GM18507 (cell line): ENCODE measurements at places on chromosomes 6 and 20.

- no peak for DNase-seq
These were observed 56.0 kb downstream of the TGM2 start for GRCh38 chr20:38108986-38109541.

DNA sequence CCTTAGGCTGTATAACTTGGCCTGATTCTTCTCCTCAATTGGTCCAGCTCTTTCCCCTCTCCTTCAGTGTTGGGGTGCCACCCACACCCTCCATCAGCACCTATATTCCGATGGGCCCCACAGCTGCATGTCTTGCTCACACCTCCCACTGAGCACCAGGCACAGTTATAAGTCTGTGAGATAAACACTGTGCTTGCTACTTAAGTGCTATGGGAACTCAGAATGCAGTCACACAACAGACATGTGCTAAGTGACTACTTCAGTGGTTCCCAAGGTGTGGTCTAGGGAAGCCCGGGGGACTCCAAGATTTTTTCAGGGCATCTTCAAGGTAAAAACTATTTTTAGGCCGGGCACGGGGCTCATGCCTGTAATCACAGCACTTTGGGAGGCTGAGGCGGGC is 7.3 kb downstream of the ZC3H12D start:
- DNase-seq = no peak

DNA sequence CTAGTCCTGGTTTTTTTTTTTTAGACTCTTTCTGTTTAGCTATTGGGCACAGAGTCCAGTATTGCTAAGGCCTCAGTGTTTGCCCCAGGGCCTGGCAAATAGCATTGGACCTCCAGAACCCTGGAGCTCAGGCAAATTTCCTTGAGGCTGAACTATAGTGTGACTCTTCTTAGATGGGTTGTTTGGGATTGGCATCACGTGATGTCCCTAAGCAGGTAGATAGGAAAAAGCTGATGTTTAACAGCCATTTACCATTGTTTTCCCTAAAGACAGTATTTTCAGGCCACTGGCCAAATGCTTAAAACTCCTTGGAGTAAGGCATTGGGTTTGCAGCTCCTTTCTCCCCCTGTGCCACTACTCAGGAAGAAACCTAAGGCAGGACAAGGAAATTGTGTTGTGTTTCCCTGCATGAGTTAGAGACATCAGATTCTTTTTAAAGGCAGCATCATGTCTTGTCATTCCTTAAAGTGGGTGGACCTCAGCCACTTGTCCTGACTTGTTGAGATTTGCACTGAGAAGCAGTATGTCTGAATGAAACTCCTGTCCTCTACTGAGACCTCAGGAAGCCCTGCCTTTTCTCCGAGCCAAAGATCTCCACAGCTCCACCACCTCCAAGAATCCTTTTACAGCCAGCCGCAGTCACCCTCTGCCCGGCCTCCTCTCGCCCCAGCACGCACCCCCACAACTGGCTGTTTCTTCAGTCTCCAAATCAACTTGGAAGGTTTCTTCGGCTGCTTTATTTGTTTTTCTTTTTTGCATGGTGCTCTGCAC is 46.2 kb upstream of the RNF144B start:
- no peak for DNase-seq

GRCh38 chr6:108896111-108896661 is 48.0 kb downstream of the ARMC2 start:
- no peak for DNase-seq

DNA sequence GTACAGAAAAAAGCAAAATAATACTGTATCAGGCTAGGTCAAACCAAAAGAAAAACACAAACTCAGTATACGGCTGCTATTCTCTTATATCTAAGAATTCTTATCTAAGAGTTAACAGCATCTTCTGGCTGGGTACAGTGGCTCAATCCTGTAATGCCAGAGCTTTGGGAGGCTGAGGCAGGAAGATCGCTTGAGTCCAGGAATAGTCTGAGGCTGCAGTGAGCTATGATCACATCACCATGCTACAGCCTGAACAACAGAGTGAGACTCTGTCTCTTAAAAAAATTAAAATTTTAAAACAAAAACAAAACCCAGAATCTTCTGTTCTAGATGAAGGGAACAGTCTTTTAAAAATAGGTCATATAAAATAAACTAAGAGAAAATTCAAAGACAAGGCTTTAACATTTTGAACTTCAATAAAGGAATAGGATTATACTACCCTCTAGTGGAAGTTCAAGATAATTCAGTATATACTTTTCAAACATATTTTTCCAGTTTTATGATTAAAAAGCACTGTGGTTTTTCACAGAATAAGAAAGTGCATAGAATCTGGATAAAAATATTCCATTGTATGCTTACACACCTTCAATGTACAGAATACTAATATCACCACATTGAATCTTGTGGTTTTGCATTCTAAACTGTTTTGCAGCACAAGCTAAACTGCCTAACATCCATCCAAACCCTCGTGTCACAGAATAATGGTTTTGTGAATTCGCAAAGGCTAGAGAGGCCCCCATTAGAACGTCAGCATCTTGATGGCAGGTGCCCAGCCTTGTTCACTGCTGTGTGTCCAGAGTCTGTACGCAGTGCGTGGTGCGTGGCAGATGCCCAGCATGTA is 39.3 kb downstream of the DTNBP1 start:
- DNase-seq = no peak

DNA sequence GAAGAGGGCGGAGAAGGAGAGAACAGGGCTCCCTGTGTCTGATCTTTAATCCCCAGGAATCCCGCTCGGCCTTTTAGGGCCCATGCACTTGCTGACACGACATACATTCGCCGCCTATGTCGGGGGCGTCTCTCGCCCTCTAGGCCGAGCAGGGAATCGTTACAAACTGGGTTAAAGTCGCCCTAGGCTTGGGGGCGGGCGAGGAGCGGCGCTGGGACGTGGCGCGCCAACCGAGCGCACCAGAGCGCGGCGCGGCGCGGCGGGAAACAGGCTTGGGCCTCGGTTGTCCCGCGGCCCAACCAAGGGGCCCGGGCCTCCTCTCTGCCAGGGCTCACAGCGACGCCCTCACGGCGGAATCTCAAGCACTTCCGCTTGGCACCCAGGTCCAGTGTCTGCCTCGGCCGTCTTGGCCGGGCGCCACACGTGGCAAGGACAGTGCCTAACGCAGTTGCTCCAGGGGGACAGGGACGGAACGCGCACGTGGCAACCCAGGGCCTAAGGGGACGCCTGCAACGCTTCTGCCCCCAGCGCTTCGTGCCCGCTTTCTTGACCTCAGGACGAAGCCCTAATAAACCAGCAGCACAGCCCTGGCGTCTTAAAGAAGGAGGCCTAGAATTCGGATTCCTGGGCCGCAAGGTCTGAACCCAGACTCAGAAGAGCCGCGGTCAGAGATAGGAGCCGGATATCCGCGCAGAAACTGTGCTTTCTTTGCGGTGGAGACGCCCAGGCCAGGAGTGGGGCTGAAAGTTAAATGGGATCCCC is 71.5 kb downstream of the NCR2 start:
- DNase-seq = no peak

GRCh38 chr6:99014061-99014460 is 66.3 kb upstream of the FBXL4 start:
- DNase-seq = no peak

DNA sequence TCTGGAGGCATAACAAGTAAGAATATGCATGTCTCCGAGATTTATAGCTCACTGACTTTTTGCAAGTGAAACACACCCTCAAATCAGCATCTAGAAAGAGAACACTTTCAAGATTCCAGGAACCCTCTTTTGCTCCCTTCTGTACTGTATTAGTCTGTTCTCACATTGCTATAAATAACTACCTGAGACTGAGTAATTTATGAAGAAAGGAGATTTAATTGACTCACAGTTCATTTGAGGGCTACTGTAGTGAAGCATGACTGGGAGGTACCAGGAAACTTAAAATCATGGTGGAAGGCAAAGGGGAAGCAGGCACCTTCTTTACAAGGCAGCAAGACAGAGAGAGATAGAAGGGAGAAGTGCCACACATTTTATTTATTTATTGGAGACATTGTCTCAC is 269.9 kb downstream of the UTRN start:
- DNase-seq = no peak

GRCh38 chr6:158694913-158695312 is 45.1 kb downstream of the SYTL3 start:
- no peak for DNase-seq

DNA sequence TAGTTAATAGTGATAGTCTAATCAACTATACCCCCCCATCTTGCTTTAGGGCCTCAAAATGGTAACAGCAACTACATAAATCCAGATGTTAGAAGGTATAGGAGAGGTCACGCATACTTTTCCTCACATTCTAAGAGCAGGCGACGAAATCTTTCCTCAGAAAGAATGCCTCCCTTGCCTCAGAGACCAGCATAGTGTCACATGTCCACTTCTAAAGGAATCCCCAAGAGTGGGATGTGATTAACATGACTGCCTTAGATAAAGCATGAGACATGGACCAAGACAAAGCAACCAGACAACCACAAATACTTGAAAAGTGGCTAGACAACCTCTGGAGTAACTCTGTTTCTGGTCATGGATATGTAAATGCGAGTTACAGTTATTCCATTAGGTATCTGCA is 710.7 kb downstream of the EYS start:
- no peak for DNase-seq

DNA sequence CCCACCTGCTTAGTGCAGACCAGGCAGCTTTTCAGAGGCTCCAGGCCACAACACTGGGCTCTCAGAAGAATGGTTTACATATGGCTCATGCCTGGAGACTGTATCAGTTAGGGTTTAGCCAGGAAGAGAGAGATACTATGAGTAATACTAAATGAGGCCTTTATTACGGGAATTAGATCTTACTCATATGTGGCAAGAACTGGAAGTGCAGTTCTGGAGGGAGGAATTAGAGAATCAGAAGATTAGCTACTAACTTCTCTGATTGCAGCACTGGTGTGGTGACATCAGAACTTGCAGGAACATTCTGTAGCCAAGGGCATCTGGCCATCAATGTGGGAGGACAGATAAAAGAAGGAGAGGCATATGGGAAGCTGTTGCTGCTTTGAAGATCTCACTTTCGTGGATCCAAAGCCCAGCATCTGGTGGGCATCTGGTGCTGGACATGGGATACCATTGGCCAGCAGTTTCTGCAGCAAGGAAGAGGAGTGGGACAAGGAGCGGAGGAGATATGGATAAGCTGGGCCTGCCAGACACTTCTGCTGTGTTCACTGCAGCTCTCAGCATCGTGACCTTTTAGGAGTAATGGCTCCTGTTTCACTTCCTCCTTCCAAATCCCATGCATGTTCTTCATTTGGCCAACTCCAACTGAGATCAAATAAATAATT is 248.5 kb downstream of the BTBD3 start:
- DNase-seq = no peak

- no peak for DNase-seq
These were observed 284.0 kb downstream of the KCNQ5 start for GRCh38 chr6:72905705-72906478.

- no peak for DNase-seq
These were observed 151.6 kb upstream of the GMDS start for GRCh38 chr6:2396846-2397630.

- no peak for DNase-seq
These were observed 12.8 kb downstream of the STK4 start for GRCh38 chr20:44979090-44979621.

DNA sequence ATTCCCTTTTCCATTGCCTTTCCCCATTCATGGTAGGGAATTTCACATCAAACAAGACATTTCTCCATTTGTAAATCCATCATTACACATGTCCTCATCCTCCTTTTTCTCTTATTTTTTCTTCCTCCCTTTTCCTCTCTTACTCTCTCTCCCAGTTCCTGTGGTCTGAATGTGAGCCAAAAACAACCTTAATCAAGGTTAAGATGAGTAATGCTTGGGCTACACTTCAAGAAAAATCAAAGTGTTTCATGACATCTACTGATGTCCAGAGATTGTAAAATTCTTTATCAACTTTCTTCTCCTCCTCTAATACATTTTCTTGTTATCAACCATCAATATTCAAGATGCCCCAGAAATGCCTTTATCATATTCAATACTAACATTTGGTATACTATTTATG is 208.0 kb upstream of the PRND start:
- no peak for DNase-seq
